ENCODE measurements at places on chromosomes 12 and 14.

GRCh38 chr12:104686196-104686595 is 229.4 kb downstream of the CHST11 start:
- DNase-seq: no peak

DNA sequence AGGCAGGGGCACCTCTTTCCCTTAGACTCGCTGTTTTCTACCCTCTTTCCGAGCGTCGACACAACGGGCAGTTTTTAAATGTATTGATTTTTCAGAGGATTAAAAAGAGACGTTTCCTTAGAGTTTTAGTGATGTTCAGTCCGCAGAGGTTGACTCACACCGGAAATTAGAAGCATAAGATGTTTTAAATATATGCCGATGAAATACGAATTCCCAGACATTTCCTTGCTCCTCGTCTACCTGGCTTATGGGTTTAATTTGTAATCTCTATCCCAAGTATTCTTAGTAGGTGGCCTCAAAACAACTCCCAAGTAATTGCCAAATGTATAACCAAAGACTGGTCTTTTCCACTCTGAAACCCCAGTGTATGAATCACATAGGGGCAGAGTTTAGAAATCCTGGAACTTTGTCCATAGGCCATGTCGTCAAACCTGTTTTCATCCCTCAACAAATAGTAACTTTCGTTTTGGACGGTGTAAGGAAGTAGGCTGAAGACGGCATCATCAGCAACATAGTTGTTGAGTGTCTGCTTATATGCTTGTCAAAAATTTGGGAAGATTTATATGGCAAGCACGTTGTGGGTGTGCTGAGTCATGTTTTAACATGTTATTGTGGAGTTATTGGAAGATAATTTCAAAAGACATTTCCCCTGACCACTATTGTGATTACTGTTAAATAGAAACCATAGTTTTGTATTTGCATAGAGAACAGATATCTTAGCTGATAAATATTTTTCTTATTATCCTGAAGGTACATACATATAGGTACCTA is 824 bp downstream of the TBK1 start:
- peak; percentile 86 for DNase-seq

- DNase-seq: no peak
Measured at GRCh38 chr12:113347107-113347506, 11.3 kb upstream of the PLBD2 start.

- no peak for DNase-seq
Measured at GRCh38 chr14:90321891-90322290, 9.8 kb downstream of the NRDE2 start.

DNA sequence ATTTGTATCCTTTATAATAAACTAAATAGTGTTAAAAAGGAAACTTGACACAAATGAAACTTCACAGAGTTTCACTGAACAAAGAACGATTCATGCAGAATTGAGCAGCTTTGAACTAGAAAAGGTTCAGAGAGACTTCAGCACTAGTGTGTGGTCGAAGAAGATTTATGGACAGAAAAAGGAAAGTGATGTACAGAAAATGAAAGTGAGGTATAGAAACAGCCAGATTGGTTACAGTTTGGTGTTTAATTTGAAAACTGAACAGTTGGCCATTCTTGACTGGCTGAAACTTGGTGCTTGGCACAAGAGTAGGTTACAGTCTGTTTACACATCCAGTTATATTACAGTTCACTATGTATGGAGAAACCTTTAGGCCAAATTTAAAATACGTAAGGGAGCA is 207.1 kb downstream of the GALC start:
- DNase-seq: no peak

Data from AG10803 (cell line).